NCI-H1092 (cell line): ENCODE measurements at places on chromosomes 5 and 9.

- DNase-seq, result no peak
These were observed 25.1 kb downstream of the CEMIP2 start for GRCh38 chr9:71743217-71743705.

GRCh38 chr5:38831909-38832308, 13.9 kb upstream of the OSMR start:
- DNase-seq, result no peak

- no peak for DNase-seq
These were observed 153.7 kb downstream of the CAVIN4 start for GRCh38 chr9:100731557-100731956.

DNA sequence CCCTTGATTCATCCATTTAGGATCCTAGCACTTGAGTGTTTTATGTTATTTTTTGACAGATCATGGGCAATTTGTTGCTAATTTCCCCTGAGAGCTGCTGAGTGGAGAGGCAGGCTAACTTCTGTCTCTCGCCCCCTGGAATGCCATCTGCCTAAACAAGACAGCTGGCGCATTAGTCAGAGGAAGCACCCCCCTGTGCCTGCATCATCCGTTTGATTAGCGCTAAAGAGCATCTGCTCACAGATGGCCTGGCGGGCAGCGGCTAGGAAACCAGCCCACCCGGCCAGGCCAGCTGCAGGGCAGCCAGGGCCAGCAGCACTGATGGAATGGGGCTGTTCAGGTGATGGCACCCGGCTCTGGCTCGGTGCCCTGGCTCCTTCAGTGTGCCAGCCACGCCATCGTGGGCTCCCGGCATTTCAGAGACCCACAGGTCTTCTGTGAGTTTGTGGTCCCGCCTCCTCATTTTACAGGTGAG, 22.9 kb upstream of the ASS1 start:
- DNase-seq, result peak; percentile 18
